ENCODE measurements at places on chromosomes 11 and 22.

DNA sequence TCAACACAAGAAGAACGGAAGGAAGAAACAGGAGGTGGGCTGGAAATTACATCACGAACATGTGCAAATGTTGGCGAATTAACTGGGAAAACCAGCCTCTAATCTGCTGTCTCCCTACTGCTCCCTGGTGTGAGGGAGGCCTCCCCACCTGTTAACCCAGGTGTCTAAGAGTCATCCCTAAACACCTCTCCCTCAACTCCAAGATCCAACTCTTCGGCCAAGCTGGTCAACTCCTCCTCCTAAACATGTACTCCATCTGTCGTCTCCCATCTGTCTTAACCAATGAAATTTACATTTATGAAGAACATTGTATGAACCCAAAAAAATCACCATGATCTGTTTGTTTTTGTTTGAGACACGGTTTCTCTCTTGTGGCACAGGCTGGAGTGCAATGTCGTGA lies 154.2 kb downstream of the LARGE1 start:
- DNase-seq, result no peak

- no peak for DNase-seq
Observed at GRCh38 chr22:28730179-28730578, 11.4 kb downstream of the CHEK2 start.

GRCh38 chr11:464316-464715 lies 14.2 kb downstream of the PTDSS2 start:
- DNase-seq, result no peak

GRCh38 chr11:72589802-72590761 lies 84.1 kb downstream of the PDE2A start:
- no peak for DNase-seq

DNA sequence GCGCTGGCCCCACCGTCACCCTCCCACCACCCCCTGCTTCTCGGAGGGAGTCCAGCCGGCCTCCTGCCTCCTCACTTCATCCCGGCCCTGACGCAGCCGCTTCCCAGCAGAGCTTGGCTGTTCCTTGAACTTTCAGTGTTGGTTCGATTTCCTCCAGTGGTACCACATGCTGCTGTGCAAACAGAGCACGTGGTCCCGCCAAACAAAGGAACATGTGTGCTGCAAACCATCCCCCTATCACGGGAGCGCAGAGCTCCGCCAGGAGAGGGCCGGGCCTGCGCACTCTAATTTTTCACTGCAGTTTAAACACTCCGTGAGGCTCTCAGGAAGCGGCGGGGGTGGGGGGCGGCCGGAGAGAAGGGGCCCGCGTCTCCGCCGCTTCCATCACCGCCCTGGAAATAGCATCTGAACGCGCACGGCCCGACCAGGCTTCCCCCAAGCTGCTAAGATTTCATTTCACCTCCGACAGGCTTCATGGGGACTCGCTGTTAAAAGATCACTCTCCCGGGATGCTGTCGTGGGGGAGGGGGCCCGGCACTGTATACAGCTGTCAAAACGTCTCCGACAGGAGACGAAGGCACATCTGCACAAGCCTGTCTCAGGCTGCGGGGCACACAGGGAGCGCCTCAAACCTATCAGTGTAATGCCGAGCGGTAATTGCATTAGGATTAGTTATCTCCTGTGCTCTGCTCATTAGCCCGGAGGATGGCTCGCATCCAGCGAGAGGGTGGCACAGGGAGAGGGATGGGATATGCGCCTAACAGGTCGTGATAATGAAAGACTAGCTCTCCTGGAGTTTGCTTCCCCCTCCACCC lies 269.9 kb upstream of the SORL1-AS1 start:
- DNase-seq, result no peak

DNA sequence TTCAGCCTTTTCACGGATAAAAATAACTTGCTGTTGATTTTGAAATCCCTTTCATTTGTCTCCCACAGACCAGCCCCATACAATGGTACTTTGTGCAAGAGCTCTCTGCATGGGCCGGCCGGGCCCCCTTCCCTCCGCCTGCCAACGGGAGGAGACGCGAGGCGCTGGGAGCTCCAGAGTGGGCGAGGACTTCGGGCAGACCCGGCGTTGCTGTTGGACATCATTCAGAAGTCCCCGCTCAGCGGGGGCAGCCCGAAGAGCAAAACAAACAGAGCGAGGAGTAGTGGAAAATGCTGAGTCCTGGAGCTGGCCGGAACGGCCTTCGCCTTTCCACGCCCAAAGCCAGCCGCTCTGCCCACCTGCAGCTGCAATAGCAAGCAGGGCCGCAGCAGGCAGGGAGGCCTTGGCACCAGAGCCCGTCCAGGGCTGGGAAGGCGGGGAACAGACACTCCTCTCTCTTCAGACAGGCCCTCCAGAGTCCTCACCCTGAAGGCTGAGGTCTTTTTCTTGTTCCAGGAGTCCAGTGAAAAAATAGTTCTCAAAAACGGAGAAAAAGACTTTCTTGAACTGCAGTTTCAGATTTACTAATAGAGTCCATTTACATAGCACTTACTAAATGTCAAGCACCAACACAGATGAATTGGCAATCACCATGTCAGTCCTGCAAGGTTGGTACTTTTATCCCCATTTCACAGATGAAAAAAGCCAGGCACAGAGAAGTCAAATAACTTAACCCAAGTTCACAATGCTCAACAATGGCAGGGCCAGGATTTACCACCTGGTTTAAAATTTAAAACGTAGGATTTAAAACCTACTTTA lies 135.5 kb downstream of the ETS1 start:
- DNase-seq, result no peak
